Activated T-cell treated with anti-CD3 and anti-CD28 coated beads for 1 hour (primary cell): ENCODE measurements at places on chromosomes 13 and 19.

GRCh38 chr13:108426893-108427292, 157.4 kb downstream of the TNFSF13B start:
- no peak for DNase-seq

- DNase-seq, result peak; percentile 83
These were observed at the start of gene PEX11G for GRCh38 chr19:7488736-7489353. PEX11G (minus strand) TSS chr19:7489035; CDS start chr19:7489010, 25 bp downstream.

DNA sequence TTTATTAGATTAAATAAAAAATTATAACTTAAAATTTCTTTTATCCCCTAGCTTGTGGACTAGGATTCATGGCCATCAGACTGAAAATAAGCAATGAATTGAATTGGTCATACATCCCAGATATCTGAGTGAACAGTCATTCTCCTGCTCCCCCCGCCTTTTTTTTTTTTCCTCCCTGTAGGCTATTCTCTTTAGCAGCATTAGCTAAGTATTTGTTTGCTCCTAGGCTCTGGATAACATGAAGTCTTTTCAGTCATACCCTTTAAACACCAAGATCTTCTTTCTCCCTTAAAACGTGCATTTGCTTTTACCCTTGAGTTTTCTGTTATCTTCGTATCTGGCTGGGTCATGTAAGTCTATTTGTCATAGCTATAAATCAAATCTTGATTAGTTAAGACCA, 866.7 kb upstream of the SPRY2 start:
- DNase-seq, result no peak

DNA sequence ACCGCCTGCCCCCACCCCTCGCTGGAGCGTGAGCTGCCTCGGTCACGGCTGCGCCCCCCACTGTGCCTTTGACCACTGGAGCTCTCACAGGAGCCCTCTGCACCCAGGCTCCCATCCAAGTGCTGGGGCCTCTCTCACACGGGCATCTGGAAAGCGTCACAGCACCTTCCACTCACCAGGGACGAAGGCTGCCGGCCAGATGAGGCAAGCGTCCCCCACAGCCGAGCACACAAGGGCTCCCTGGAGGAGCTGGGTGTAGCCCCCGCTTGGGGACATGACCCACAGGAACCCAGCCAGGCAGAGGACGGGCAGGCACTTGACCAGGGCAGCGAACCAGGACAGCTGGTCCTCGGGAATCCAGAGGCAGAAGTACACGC, 560 bp downstream of the TMEM86B start:
- no peak for DNase-seq

DNA sequence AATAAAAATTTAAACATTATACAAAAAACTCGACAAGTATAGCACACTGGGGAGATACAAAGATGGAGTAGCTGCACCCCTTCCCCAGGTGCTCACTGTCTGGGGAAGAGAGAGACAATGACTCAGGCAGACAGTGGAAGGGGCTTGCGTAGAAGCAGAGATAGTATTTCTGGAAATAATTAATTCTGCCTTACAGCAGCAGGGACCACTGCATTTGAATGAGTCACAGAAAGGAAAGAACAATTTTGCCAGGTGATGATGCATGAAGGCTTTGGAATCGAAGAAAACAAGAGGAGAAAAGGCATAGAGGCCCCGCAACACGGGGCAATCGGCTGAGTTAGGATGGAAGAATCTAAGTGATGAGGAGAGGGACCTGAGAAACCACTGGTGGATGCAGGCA, 447.4 kb downstream of the EFNB2 start:
- no peak for DNase-seq

- peak; percentile 70 for DNase-seq
These were observed 9.3 kb upstream of the RANBP3 start for GRCh38 chr19:5987077-5987818.

- no peak for DNase-seq
These were observed 110.4 kb downstream of the DNAJC15 start for GRCh38 chr13:43133792-43134191.

- no peak for DNase-seq
These were observed 686.3 kb downstream of the FGF9 start for GRCh38 chr13:22357132-22357531.

- no peak for DNase-seq
These were observed 407 bp upstream of the ZNF440 start for GRCh38 chr19:11813703-11814028.

GRCh38 chr19:6011794-6012193, 33.9 kb upstream of the RANBP3 start:
- DNase-seq, result no peak

GRCh38 chr19:14048443-14049153, 13.3 kb downstream of the PALM3 start:
- peak; percentile 75 for DNase-seq

DNA sequence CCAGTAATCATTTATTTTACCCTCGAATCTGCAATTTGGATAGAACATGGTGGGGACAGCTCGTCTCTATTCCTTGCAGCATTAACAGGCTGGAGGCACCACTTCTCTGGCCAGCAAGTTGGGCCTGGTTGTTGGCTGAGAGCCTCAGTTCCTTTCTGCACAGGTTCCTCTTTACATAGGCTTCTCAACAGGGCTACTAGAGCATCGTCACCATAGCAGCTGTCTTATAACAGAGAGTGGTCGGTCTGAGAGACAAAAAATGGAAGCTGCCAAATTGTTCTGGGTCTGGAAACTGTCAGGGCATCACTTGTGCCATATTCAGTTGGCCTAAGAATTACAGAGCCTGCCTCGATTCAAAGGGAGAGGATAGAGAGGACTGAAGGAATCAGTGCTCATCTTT, 86.7 kb downstream of the DNAJC15 start:
- DNase-seq, result no peak

DNA sequence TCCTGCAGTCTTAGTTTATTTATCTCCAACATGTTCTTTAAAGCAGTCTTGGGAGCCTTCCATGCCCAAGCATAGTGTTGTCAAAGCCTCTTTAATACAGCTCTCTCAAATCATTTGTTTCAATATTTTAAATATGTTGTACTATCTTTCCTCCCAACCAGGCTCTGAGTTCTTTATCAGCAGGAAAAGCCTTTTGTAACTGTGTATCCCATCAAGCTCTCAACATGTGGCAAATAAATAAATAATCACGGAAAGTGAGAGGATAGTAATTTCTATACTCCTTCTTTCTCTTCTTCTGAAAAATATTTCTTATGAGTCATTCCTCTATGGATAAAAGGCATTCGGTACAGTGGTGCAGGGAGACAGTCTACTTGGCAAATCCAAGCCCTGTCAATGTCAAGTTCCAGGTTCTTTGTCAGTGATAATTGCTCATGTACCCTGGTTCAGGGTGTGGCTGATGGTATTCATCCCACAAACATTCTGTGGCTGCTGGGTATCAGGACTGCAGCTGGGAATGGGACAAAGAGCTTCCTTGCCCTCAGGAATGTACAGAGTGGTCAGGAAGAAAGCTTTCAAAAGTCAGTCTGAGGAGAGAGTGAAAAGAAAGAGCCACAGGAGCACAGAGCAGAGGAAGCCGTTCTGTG, 384.3 kb downstream of the EFNB2 start:
- DNase-seq, result no peak

- no peak for DNase-seq
These were observed 171.9 kb downstream of the FOXO1 start for GRCh38 chr13:40494513-40494912.

DNA sequence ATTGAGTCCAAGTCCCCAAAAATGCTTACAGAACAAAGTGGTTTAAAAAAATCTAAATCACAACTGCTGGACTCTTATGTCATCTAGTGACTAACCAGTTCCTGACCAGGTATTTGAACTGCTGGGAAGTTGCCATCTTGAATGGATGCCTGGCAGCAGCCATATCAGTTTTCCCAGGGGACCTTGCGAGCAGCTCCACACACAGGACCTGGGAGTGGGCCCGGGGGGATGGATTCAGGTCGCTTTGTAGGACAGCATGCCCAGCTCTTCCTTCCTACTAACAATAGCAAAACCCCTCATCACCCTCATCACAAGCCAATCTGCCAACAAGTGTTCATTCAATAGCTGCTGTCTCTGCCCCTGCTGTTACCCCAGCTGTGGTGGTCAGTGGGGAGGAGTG, 65.3 kb downstream of the KCTD15 start:
- no peak for DNase-seq

GRCh38 chr13:112586334-112586960, 1.5 kb downstream of the TUBGCP3 start:
- no peak for DNase-seq

DNA sequence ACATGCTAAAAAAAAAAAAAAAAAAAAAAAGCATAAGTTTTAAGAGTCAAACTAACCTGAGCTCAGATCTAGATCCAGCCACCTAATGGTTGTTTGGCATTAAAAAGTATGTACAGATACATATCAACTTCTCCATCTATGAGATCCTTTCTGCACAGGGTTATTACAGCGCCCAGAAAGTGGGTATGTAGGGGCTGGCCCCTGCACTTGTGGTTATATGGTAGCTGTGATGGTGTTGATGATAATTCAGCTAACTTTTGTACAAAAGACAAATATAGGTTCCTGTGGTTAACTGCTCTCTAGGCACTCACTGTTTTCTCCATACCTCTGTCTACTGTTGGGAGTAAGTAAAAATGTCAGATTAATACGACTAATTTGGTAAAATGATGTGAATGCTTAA, 81.7 kb downstream of the TNFRSF19 start:
- no peak for DNase-seq

DNA sequence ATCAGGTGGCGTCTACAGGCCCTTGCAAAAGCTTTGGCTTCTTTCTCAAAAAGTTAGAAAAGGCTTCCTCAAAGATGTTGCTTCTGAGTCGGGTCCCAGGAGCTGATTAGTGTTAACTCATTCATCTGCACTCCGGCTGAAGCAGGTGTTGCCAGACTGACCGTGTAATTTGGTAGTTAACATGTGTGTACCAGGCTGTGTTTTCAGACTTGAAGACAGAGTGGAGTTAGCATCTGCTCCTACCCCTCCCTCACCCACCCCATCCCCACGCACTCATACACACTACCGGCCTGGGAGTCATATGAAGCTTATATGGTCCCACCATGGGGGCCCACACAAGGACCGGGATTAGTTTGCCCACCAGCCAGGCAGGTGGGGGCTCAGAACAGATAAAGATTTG, 111.5 kb downstream of the DNAJC15 start:
- no peak for DNase-seq

- DNase-seq, result no peak
These were observed 8.9 kb downstream of the KASH5 start for GRCh38 chr19:49396738-49397505.

DNA sequence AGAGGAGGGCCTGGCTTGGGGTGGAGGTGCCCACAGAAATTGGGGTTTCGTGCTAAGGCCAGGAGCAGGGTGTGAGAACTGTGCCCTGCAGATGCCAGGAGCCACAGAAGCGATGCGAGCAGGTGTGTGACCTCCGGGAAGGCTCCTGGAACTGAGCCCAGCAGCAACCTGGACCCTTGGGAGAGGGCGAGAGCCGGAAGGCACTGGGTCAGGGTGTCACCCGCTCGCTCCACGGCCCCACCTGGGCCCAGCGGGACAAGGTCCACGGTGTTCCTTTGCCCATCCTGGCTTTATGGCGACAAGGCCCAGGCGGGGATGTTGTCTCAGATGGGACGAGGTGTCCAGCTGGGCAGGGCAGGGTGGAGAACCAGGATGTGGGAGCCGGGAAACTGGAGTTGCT, 4.2 kb downstream of the MISP start:
- no peak for DNase-seq

DNA sequence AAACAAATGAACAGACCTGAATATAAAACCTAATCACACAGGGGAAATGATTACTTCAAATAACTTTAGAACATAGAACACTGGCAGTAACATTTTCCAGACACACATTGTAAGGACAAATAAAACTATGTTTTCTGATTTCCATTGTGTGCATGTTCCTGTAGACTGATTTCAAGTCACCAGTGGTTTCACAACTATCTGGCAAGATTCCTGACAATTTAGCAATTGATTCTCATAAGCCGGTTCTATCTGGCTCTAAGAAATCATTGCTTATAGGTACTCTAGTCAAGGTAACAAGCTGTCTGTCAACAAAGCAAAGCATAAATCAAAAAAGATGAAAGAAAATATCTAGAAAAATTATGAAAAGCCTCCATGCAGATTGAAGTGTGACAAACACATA, 19.6 kb upstream of the PCCA start:
- no peak for DNase-seq

- no peak for DNase-seq
These were observed 225.2 kb upstream of the TMTC4 start for GRCh38 chr13:100899720-100900316.

- no peak for DNase-seq
These were observed 22.0 kb downstream of the USPL1 start for GRCh38 chr13:30639671-30640070.

GRCh38 chr13:53691417-53691816, 662.8 kb downstream of the OLFM4 start:
- no peak for DNase-seq

DNA sequence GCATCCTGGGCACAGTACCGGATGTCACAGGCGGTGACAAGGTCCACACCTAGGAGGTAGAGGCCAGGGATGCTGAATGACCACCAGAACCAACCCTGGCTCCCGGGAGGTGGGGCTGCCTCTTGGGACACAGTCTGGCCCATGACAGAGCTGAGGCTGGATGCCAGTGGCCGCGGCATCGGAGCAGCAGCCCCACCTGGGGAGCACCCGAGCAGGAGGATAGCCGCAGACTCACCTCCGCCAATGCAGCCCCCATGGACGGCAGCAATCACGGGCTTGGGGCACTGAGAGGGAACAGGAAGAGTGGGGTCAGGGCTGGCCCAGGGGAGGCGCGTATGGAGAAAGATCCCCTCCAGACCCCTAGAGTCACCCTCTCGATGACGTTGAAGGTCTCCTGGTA, 4.3 kb upstream of the LGALS4 start:
- DNase-seq, result no peak

GRCh38 chr13:35994131-35994966, 136.8 kb downstream of the DCLK1 start:
- no peak for DNase-seq

DNA sequence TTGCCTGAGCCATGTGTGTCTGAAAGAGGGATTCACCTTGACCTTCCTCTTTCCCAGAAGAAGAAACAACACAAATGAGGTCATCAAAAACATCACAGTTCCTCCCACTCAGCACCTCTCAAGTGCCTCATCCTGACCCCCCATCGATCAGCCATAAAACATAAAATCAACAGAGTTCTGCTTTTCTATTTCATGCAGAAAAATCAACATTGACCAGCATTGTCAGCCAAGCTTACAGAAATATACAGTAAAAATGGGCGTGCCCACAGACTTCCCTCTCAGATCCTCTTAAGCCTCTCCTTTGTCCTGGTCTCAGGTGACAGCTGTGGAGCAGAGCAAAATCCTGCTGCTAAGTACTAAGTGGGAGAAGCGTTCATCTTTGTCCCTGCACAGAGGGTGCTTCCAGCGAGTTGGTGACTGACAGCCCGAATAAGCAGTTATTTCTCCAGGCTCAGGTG, 213.3 kb downstream of the OLFM4 start:
- DNase-seq, result no peak

DNA sequence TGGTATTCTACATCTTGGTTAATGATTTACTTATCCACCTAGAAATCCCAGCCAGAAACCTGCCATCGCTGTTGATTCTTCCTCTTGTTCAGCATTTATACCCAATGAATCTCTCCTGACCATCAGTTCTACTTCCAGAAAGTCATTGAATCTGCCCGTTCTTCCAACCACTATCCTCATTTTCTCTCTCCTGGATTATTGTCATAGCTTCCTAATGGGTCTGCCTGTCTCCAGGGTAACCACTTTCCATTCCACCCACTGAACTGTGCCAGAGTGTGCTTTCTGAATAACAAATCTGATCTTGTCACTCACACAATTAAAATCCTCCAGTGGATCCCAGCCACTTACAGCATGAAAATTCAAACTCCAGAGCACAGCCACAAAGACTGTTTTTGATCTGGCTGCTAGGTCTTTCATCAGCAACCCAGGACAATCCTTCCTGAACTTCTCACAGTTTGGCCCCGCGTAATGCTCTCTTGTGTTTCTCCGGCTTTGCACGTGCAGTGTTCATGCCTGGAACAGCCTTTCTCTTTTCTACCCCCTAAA, 330.6 kb downstream of the SPRY2 start:
- DNase-seq, result no peak
